ENCODE measurements at places on chromosomes 5 and 9. TPM values are rescaled to one million over a fixed set of nuclear protein-coding genes. Genes with fewer than 3 reads are reported as not detected.

Gene MVB12B
- total RNA-seq = 2.5 TPM

GRCh38 chr5:93359960-93360305 lies 221.1 kb downstream of the NR2F1-AS1 start:
- no peak for DNase-seq

DNA sequence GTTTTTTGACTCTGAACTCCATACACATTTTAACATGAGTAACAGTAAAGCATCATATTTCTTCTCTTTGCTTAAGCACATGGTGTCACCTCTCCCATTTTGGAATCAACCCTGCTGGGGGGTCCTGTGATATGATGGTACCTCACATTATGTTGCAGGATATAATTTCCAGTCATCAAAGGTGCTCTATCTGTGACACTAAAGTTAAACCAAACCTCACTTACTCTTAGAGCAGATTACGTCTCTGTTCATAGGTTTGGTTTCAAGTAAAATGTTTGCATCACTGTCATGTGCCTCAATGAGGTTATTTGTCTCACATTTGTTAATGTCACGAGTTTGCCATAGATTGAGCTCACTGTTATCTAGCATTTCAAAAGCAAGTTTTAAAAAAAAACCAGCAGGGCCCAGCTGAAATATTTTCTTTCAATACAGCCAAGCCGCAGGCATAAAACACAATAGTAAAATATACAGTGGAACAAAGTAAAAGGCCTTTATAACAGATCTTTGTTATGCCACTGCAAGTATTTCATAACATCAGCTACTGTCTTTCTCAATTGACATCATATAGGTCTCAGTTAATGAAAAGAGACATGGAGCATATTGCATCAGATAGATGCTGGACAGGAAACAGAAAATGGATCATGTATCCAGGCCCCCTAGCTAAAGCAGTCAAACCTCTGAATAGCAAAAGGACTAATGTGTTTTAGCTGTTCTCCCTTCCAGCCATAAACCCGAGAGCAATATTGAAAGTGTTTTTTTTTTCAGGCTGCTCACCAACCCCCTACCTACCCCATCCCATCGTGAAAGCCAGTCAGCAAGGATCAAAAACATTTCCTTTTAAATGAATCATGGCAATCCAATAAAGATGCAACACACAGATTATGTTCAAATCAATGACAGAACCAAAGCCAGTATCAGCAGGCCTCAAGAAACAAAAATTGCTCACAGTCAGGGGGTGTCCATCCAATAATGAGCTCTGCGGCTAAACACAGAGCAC lies 182.1 kb upstream of the ITGA1 start:
- no peak for DNase-seq

DNA sequence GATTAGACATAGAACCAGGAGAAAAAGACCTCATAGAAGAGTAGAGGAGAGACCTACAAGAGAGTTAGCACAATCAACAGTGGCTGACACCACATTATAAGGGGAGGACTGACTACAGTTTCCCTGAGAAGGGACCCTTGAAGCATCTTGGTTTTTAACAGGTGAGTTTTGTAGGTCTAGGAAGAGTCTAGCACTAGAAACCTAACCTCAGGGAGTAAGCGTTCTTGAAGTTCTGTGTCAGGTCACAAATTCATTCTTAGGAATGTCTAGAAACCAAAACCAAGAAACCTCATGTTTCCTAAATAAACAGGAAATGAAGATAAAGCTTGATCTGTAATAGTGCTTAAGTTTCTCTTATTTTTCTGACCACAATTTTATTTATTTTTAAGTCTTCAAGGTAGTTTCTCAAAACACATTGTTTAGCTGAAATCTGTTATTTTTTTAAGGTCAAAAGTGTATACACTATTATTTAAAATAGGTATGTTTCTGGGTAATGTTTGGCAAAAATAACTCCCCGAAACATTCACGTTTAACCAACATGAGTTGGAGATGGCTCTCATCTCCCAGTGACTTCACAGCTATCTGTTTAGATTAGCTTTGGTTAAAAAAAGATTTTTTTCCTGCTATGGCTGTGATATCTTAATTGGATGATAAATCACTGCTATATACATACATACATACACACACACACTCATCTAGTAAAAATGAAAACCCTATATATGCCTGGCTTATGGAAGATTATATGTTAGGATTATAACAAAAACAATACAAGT lies 37.1 kb downstream of the MAP3K1 start:
- DNase-seq = no peak

Gene SH3TC2
- total RNA-seq = not detected

GRCh38 chr9:111974092-111974681 lies 77.6 kb downstream of the UGCG start:
- DNase-seq = no peak

GRCh38 chr5:35575578-35575977 lies 42.1 kb upstream of the SPEF2 start:
- DNase-seq = no peak

Gene ESM1
- total RNA-seq = not detected

All from activated B cell treated with CpG ODN at 0.5 μM for 24 hours (primary cell).